ENCODE measurements at places on chromosomes 4 and X. TPM values are rescaled to one million over a fixed set of nuclear protein-coding genes. Genes with fewer than 3 reads are reported as not detected.

FAM47E gene
- 0.66 TPM for polyA plus RNA-seq

TECRL gene
- polyA plus RNA-seq = not detected

CLCN4 gene
- 1.8 TPM for polyA plus RNA-seq

SPANXA2 gene
- polyA plus RNA-seq = not detected

NPNT gene
- 0.64 TPM for polyA plus RNA-seq

CMC4 gene
- 8.3 TPM for polyA plus RNA-seq

USP17L12 gene
- not detected for polyA plus RNA-seq

TNMD gene
- polyA plus RNA-seq = not detected

Measured in HepG2 (cell line).